ENCODE measurements at places on chromosomes 7 and 10. TPM values are rescaled to one million over a fixed set of nuclear protein-coding genes. Genes with fewer than 3 reads are reported as not detected.

GRCh38 chr10:49025347-49025983 is 85.8 kb upstream of the LRRC18 start:
- no peak for DNase-seq

NEUROD6 gene
- not detected for total RNA-seq

GRCh38 chr7:4828720-4829383 is 33.0 kb downstream of the PAPOLB start:
- no peak for DNase-seq

DNA sequence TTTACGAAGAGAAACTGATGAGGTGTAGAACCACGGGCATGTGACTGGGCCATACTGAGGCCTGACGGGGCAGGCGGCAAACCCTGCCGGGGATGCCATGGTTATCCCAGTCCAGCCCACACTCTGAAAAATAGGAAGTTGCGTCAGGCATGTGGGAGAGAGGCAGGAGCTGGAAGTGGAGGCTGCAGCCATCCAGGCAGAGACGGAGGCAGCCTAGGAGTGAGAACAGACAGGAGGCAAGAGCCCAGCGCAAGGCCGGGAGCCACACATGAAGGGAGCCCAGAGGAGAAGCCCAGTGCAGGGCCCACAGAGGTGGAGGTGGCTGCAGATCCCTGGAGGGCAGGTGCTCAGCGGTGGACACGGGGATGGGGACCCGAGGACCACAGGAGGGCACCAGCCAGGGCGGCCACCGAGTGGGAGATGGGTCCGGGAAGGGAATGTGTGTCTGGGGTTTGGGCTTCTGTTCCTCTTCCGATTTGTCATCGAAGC is 175.2 kb upstream of the PPP2R2D start:
- peak; percentile 63 for DNase-seq

DNA sequence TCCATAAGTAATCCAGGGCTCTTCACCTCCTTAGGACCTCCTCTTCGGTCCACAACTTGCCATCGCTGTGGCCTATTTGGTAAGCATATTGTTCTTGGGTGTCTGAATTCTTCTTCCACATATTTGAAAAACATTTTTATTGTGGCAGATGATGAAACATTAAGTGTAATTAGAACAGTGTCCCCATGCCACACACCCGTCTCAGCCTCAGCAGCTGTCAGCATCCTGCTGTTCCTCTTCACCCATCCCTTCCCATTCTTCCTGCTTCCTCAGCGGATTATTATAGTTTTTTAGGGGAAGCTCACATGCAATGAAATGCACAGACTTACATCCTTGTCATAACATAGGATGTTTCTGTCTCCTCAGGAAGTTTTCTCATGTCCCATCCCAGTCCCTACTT is 20.1 kb downstream of the TDRD1 start:
- DNase-seq, result no peak

TACR2 gene
- total RNA-seq, result not detected

DNA sequence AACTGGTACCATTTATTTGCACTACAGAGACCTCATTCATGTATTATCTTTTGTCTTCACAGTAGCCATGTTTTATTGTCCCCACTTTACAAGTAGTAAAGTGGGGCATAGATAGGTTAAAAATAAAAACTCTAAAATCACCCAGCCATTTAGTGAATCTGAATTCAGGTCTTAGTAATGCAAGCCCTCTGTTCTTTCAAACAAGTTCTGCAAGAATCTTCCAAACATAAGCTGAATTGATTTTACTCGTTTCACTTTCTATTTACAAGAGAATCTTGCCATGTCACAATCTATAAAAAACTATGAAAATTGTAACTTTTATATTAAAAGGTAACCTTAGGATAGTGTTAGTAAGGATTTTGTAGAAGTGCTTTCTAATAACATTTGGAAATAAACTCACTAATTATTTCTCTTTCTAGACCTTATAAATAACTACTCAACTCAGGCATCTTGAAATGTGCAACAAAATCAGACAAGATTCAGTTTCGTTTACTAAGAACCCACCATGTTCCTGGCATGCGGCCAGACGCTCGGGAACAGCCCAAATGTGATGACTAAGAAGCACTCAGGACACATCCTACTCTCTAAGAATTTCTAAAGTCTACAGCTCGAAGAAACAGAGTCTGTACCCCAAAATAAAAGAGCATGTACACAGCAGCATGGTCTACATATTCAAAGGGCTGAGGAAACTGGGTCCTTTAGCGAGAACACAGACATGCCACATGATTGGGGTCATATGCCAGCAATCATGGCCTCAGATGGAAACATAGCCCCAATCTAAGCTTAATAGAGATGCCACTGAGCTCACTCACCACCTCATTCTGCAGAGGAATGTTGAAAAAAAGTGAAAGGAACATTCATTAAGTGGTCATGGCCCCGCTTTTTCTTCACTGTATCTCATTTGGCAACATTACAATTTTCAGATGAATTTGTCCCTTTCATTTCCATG is 167.6 kb downstream of the AMPH start:
- DNase-seq, result peak; percentile 88
